ENCODE measurements at places on chromosomes 13 and 19.

GRCh38 chr13:107842562-107843180 lies 372.7 kb downstream of the LIG4 start:
- DNase-seq = no peak

GRCh38 chr13:42061943-42062342 lies 13.5 kb downstream of the DGKH start:
- no peak for DNase-seq

- no peak for DNase-seq
Measured at GRCh38 chr13:91381371-91381770, 17.1 kb upstream of the GPC5 start.

- no peak for DNase-seq
Measured at GRCh38 chr19:45114116-45114515, 21.1 kb downstream of the PPP1R37 start.

DNA sequence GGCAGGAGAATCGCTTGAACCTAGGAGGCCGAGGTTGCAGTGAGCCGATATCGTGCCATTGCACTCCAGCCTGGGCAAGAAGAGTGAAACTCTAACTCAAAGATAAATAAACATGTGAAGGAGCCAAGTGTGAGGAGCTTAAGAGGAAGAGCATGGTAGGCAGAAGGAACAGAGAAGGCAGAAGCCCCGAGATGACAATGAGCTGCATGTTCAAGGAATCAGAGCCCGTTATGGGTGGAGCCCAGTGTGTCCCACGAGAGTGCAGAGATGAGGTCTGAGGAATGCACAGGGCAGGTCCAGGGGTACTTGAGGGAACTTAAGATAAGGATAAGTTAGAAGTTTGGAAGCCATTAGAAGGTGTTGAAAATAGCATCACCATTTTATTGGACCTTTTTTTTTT lies 716 bp downstream of the FPR2 start:
- DNase-seq = no peak

GRCh38 chr19:3336680-3337523 lies 29.5 kb upstream of the NFIC start:
- no peak for DNase-seq

GRCh38 chr19:39299832-39300231 lies 3.6 kb downstream of the IFNL1 start:
- DNase-seq = no peak

DNA sequence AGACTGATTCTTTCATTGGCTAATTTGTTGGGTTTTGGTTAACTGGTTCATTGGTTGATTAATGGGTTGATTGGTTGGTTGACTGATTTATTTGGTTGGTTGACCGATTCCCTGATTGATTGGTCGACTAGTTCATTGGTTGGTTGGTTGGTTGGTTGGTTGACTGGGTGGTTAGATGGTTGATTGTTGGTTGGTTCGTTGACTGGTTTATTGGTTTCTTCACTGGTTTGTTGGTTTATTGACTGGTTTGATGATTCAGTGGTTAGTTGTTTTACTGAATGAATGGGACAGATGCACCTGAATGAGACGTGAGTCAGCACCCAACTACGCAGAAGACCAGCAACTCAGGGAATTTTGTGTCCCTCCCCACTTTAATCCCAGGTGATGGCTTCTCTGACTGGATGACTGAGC lies 2.7 kb upstream of the NUP62 start:
- DNase-seq = no peak

Data from stimulated activated CD4-positive, alpha-beta T cell treated with anti-CD3 and anti-CD28 coated beads, Interleukin-4, amount 100 ng/mL, for 4 hours (primary cell).